ENCODE measurements at places on chromosomes 4 and X.

GRCh38 chr4:94486372-94486801 is 34.6 kb downstream of the PDLIM5 start:
- DNase-seq, result no peak

DNA sequence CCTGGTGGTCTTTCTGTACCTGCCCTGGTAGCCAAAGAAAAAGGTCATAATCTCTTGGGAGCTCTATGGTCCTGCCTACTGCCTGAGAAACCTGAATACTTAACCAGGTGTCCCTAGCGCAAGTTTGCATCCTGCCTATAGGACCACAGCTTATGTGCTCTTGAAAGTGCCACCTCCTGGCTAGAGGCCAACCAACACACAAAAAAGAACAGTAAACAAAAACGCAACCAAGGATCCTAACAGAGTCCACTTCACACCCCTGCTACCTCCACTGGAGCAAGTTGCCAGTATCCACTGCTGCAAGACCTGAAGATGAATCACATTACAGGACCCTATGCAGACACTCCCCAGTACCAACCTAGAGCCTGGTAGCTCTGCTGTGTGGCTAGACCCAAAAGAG is 103.2 kb upstream of the PABPC5 start:
- no peak for DNase-seq

GRCh38 chr4:4981827-4982226 is 37.4 kb downstream of the CYTL1 start:
- DNase-seq, result no peak

GRCh38 chr4:56744030-56744429 is 62.9 kb upstream of the HOPX start:
- DNase-seq, result no peak

DNA sequence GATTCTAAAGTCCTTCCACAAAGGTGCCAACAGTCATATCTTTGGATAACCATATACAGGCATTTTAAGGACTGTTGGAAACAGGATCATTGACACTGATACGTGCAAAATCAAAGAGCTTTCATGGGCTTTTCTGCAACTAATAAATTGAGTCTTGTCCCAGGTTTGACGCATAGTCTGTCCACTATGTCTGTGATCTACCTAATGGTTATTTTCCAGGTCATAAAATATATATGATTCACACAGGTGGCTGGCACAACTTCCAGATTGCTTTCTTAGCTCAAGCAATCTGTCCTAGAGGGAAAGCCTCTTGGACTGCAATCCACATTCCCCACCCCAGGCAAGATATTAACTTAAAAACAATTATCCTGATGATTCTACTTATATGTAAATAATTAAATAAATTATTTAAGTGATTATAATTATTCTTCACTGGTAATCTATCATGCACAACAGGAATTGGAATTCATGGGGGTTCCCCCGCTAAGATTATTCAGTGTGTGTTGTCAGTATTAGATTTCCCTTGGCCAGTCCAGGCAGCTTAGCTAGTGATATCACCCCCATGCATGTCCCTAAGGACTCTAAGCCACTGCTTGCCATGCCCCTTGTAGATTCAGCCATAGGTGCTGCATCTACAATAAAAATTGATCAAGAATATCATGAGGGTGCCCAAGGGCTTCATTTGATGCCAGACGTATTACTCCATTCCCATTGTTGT is 97.8 kb downstream of the TLL1 start:
- DNase-seq, result no peak

- DNase-seq, result no peak
Observed at GRCh38 chrX:19862634-19863211, 24.7 kb downstream of the SH3KBP1 start.

DNA sequence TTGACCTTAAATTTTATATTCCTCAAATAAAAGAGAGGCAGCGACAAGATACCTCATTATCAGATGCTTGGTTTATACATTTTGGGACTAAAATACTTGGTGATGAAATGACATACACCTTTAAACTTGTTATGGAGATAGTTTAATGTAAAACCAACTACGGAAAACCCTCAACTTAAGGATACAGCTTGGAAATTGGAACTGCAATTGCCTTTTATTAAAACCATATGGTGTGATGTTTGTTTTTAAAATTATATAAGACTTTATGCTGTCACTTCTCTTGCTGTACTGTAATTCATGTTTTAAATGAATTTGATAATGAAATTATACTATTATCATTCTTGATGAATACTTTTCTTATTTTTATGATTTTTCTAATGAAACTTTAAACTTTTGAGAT is 25.9 kb downstream of the METTL14 start:
- no peak for DNase-seq

GRCh38 chr4:76430519-76431388 is 4.3 kb upstream of the SHROOM3 start:
- DNase-seq, result no peak

DNA sequence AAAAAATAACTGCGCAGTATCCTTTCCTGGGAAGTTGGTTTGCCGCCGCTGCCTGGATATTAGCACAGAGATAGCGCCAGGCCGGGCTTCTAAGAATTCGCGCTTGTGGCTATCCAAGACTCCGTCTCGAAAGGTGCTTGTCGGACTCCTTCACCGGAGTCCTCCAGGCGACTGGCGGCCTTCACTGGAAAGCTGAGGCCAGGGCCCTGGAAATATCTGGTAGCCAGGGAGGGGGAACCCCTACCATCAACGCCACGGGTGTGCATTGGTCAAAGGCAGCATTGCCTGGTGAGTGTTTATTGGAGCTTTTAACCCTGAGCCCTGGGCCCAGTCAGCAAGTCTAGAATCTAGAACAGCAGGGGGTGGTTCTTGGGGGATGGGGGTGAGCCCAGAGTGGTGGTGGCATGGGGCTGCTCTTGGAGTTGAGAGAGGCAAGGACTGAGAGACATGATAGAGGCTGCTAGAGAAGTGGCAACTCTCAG is 577 bp upstream of the PIM2 start:
- DNase-seq, result no peak

GRCh38 chr4:154457471-154457870 is 34.1 kb downstream of the DCHS2 start:
- DNase-seq, result no peak

DNA sequence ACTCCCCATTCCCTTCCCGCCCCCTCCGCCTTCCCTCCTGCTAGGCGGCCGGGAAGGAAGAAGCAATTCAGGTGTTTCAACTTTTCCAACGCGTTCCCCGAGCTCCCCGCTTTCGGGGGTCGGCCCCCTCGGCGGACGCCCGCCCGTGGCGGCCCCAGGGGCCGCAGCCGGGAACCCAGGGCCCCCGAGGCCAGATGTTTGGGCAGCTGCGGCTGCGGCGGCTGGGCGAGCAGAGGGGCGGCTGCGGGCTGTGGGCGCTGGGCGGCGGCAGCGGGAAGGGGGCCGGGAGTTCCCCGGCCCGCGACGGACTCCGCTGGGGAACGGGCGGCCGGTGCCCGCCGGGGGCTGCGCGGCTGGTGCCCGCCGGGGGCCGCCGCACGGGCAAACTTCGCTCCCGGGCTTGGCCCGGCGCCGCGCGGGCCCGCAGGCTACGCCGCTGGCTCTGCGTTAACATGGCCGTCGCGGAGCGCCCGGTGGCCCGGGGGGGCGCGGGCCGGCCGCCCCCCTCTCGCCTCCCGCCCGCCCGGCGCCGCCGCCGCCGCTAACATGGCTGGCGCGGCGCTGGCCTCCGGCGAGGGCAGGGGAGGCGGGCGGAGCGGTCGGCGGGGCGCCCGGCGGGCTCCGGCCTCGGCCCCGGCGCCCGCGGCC is 510 bp downstream of the HMGB3 start:
- DNase-seq, result no peak

DNA sequence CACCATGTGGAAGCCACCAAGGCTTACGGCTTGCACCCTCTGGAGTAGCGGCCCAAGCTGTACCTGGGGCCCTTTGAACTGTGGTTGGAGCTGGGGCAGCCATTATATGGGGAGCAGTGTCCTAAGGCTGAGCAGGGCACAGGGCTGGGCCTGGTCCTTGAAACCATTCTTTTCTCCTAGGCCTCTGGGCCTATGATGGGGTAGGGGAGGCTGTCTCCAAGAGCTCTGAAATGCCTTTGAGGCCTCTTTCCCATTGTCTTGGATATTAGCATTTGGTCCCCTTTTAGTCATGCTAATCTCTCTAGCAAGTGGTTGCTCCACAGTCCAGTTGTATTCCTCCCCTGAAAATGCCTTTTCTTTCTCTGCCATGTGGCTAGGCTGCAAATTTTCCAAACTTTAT is 96.4 kb upstream of the ARX start:
- no peak for DNase-seq

DNA sequence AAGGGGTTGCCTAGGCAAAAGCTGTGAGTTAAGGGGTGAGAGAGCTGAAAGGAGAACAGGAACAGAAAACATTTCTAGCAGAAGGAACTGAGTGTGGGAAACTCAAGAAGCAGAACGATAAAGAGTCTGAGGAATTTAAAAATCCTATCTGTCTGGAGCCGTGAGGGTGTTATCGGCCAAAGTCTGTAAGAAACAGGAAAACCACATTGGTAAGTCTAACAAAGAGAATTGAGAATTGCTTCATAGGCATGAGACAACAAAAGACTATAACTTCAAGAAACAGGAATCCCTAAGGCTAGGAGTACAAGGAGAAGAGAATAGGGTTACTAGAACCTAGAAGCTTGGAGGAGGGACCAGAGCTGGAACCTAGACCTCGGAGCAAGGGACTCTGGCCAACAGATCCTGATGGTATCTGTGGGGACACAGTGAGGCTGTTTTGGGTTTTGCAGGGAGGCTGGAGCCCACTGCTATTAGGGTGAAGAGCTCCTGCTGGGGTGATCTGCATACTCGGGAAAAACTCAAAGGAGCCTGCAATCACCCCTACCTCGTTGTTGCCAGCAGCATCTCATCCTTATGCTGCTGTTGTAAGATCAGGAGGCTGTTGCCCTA is 175.6 kb downstream of the FBXO8 start:
- no peak for DNase-seq

GRCh38 chr4:82124365-82124764 is 249.4 kb downstream of the HNRNPD start:
- no peak for DNase-seq

DNA sequence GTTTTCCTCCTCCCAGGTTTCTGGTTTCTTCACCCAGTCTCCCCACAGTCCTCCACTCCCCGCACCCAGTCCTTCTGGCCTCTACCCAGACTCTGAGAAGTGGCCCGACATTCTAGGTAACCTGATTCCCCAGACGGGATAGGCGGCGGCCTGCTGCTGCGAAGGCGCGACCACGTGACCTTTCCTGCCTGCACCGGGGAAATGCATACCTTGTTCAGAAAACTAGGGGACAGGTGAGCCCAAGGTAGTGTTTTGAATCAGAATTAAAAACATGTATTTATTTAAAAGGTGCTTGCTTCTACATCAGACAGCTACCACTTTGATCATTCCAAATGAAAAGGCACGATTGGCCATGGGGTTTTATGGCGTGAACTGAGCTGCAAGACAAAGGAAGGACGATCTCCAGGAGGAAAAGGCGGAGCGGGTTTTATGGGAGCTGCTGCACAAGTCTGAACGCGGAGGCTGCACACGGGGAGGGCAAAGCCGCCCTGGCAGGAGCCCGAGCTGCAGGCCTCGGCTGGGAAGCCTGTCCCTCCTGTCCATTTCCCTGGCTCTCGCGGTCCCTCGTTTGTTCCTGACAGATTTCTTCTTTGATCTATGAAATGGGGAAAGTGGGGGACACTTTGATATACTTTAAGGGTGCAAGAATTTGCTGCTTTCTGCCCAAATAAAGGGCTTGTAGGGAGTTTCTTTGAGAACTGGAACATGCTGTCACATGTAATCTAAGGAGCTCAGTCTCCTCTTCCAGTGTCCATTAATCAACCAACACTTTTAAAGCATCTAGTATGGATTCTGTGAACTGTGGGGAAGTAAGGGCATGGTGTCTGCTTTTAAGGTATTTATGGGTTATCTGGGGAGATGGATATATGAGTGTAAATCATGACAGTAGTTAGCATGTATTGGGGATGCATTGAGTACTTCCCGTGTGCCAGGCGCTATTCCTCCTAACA is 150.9 kb downstream of the SPRY1 start:
- no peak for DNase-seq

- DNase-seq, result no peak
Observed at GRCh38 chrX:97416461-97416860, 532.8 kb downstream of the RPA4 start.

DNA sequence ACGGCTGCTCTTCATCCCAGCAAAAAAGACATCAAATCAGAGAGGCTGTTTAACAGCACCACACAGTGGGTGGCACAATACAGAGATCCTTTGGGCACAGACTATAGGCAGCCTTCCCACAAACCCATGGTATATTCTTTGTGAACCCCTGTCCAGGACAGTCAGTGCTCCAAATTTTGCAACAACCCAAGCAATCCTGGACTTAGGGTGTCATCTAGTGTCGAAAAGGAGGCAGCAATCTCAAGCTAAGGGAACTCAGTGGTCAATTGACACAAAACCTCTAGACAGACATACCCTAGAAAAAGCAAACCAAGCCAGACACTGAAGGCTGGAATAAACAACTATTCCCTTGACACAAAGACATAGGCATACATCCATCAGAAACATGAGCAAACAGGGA is 137.4 kb downstream of the BMP15 start:
- DNase-seq, result no peak

GRCh38 chr4:71189471-71189870 is 149.3 kb upstream of the SLC4A4 start:
- no peak for DNase-seq

GRCh38 chr4:106851726-106852125 is 184.4 kb downstream of the DKK2 start:
- no peak for DNase-seq

GRCh38 chr4:3725936-3726870 is 40.0 kb upstream of the ADRA2C start:
- DNase-seq, result no peak

DNA sequence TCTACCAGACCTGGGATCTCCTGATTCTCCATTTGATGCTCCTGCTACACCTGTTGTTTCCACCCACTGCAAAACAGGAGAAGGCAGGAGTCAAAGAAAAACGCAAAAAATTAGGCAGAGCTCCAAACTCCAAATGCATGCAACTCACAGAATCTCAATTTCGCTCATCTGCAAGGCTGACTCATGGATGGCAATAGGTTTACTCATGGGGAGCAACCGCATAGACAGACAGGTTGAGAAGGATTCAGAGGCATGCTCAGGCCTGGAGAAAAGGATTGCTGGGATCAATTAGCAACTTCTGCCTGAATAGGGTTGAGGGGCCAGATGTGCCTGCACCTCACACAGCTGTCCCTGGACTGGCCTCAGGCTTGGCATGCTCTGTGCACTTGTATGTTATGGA is 231.0 kb downstream of the LDB2 start:
- DNase-seq, result no peak

DNA sequence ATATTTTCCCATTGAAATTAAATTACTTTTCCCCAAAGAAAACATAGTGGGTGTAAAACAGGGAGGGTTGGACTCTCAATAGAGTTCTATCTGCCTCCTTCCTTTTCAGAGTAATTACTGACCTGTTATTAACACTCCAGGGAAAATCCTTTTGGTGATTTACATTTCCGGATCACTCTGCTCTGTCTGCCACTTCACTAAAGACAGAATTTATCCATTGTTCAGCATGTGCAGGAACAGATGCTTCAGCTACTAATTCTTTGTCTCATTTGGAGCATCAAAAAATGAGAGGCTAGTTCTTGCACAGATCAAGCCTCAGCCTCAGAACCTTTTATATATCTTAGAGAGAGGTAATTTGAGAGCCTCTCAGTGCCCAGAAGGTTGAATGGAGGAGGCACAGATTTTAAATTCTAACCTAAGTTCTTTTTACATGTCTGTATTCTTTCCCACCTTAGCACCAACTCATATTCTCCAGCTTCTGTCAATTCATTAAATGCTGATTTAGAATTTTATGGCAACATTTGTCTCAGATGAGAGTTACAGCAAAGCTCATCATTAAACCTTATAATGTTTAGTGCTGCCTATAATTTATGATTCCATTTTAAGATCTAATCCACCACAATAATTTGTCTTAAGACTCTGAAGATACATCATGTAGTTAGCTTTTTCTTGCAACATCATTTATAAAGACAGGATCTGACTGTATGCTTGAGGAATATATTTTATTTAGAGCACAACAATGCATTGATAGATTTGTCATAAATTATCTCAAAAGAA is 1494.4 kb downstream of the STIM2 start:
- no peak for DNase-seq

Data from stimulated activated CD8-positive, alpha-beta memory T cell treated with anti-CD3 and anti-CD28 coated beads, Interleukin-4, amount 100 ng/mL, for 1 hour (primary cell).